ENCODE measurements at places on chromosomes 1 and 21.

DNA sequence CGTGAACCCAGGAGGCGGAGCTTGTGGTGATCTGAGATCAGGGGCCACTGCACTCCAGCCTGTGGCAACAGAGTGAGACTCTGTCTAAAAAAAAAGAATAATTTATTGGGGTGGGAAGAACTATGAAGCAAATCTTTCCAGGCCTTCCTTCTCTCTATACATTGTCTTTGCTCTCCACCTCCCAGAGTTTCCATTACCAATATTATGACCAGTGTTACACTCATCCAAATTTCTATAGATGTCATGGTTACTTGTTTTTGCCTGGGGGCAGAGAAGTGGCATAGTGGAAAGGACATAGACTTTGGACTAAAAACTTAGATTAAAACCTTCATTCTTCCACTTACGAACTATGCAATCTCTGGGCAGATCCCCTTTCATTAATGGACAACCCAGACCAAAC lies 10.1 kb downstream of the FASLG start:
- DNase-seq = no peak

DNA sequence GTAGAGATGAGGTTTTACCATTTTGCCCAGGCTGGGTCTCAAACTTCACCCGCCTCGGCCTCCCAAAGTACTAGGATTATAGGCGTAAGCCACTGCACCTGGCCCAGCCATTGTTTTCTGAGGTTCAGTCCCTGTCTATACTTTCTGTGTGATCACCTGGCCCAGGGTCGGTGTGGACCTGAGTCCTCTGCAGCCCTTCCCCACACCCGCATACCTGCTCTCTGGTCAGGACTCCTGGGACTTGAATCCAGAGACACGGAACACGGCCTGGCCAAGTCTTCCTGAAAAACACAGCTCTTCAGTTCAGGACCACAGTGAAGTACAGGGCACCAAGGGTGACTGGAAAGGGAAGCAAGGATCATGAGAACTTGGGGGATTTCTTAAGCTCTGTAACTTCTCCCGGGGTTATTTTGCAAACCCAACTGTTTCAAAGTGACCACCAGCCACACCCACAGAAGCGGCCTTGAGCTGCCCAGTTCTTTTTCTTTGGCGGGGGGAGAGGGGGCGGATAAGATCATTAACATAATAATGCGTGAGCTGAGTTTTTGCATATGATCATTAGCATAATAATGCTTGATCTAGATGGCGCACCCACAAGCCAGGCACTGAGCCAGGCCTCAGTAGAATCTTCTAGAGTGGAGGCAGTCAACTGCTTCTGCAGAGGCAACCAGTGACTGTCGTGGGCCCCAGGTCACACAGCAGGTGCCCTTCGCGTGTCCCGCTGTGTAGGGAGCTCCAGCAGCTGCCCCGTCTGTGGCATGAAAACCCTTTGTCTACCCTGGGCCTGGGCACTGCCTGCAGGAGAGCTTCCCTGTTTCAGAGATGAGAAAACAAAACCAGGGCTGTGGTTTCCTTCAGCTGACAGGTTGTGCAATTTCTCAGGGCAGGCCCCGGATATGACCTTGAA lies 1.7 kb upstream of the NADK start:
- no peak for DNase-seq

- DNase-seq = no peak
Observed at GRCh38 chr21:34691390-34692032, 22.7 kb downstream of the CLIC6 start.

DNA sequence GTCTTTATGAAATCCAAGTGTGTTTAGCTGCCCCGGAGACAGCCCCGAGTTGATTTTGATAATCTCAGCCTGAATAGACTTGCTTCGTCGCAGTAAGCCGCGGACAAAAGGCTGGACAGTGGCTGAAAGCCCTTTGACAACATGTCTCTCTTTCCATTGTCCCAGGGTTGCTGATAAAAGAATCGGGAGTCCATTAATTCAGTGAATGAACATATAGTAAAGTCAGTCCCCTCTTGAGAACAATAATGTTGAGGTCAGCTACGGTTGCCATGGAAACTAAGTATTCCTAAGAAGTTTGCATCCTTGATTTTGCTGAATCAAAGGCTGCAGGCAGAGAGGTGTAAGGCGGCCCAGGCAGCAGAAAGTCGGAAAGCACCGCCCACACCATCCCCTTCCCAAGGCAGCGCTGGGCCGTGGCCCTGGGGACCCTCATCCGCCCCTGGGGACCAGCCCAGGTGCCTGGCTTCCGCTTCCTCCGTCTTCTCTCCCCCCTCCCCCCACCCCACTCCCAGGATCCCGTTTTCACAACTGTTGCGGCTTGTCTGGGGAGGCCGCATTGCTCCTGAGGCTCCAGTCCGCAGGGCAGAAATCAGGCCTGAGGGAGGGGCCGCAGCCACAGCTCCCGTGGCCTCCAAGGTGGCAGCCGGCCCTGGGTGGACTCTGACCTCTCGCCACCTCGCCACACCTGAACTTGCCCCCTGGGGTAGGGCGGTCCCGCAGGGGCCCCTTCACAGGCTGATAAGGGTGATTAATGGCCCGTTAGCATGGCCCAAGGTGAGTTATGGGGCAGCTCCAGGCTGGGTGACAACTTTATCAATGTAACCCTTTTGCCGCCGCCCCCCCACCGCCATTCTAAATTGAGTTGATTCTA lies 180.9 kb downstream of the PRDM16 start:
- peak; percentile 53 for DNase-seq

DNA sequence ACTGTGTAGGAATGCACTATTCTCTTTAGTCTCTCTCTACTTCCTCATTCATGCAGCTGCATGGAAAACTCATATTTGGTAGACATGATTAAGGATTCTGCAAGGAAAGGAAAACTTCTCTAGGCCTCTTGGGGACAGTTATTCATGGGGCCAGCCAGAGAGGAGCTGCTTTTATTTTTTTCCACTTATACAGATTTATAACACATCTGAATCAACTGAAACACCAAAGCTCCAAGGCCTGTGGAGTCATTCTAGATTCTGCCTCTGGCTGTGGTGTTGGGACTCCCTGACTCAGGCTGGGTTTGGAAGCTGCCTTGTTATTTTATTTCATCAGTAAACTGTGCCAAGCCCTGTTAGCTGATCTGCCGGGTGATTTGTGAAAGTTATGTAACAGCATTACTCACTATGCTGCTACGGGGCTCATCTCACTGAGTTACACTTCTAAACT lies 83.9 kb upstream of the EDEM3 start:
- no peak for DNase-seq

DNA sequence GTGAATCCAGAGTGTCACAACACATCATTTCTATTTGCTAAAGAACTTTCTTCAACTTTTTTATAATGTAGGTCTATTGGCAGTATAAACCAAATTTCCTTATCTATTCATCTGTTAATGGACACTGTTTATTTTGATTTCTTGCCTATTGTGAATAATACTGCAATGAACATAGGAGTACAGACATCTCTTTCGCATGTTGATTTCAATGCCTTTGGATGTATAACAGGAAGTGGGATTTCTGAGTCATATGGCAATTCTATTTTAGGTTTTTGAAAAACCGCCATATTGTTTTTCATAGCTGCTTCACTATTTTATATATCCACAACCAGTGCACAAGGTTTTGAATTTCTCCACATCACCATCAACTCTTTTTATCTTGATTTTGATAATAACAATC lies 198.7 kb downstream of the KCNT2 start:
- no peak for DNase-seq

GRCh38 chr1:244111027-244111426 lies 59.9 kb downstream of the ZBTB18 start:
- DNase-seq = no peak

- DNase-seq = no peak
Observed at GRCh38 chr21:46011267-46011967, 29.8 kb downstream of the COL6A1 start.

DNA sequence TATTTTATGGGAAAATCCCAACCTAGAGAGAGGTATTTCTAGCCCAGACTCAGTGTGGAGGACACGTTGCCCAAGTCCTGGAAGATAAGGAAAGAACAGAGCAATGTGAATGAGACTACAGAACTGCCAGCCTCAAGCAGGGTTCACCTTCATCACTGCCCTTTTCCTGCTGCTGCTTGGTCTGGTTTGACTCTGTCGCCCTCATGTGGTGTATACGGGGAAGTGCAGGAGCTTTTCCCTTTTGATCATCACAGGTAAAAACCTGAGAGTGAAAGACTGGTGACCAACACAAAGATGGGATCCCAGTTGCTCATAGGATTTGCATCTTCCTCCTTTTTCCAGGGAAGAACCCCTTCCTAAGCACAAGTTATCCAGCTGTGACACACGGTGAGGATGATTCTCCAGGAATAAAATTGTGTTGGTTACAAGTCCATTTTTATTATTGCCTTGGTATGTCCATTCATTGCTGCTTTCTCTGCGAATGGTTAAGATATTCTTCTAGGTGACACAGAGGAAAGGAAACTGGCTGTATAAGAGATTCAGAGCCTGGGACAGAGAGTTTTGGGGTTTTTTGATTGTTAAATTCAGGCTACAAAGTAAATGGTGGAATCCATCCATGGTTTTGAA lies 89.5 kb upstream of the CD53 start:
- peak; percentile 25 for DNase-seq

DNA sequence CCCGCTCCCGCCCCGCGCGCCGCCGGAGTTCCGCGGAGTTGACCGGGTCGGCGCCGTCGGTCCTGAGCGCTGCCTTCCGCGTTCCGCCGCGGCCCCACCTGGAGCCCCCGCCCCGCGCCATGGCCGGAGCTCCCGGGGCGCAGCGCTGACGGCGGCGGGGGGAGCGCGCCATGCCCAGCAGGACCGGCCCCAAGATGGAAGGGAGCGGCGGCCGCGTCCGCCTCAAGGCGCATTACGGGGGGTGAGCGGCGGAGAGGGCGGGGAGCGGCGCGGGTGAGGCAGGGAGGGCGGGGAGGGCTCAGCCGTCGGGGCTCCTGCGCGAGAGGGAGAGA lies 216 bp downstream of the PRKCZ start:
- DNase-seq = no peak

- DNase-seq = no peak
Observed at GRCh38 chr1:56966698-56966999, 834 bp upstream of the C8B start.

DNA sequence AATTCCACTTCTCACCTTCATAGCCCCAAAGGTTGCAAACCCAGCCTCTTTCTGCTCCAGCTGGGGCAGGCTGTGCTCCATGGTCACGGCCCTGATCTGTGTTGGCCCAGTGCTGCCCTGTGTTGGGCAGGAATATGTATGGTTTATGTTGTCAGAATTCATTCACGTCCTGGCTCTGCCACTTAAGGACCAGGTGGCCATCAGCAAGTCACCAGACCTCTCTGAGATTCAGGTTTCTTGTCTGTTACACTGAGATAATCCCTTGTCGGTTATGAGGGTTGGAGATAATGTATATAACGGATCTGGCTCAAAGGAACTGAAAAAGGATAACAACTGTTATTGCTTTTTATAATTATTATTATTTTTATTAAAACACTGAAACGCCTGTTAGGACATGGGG lies 39.1 kb upstream of the SELENON start:
- DNase-seq = no peak

DNA sequence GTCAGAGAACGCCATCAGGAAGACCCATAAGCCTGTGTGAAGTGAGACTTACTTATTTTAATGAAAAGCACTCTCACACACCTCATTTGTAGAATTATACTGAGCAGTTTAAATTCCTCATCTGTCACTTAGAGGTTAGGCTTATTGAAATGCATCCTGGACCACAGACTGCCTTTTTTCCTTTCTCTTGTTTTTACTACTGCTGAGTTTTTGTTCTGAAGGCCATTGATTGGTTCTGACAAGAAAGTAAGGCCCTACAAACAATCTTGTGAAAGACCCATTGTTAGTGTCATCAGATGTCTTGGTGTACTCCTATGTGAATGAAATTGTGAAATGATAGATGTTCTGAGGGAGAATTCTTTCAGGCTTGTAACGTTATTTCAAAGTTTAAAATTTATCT lies 1343.3 kb upstream of the ADGRL2 start:
- no peak for DNase-seq

DNA sequence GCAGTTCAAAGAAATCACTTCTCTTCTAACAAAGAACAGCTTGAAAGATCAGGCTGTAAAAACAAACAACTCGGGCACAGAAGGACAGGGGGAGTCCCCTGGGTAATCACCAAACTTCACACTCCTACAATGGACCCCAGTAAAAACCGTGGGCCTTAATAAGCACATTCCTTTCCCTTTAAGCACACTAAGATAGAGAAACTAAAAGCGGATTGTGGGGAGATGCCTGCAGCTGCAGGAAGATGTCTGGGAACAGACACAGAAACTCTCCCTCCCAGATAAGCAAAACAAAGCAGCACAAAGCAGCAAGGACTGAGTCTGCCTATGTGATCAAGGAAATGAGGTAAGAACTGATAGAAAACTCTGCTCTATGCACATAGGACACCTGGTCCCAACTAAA lies 37.6 kb upstream of the CTBS start:
- no peak for DNase-seq

GRCh38 chr1:206000641-206001339 lies 2.4 kb downstream of the RAB7B start:
- no peak for DNase-seq

GRCh38 chr1:46526013-46526690 lies 25.3 kb downstream of the KNCN start:
- DNase-seq = no peak

DNA sequence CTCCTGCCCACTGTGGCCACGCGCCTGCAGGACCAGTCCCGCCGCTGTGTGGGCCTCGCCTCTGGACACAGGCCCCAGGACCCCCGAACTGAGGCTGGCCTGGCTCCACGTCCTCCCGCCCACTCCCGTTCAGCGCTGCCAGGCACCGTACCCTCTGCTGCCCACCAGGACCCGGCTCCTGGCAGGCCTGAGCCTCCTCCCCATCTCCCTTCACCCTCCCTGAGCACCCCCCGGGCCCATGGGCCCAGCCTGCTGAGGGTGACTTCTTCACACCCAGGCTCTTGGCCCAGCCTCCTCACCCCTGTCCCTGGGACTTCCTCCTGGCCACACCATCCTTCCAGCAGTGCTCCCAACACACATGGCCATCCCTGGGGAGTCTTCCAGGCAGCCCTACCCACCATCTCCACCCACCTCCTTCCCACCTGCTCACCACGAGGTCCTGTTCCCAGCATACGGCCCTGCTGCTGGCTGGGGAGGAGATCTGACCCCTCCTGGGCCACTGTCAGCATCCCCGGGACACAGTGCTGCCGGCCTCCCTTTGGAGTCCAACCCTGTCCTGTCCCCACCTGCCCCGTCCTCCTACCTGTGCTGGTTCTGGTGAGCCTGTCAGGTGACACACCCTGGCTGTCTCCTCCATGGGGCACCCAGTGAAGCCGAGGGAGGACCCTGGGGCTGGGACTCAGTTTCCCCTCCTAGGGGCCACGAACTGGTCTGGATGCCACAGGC lies 53.7 kb downstream of the SLX9 start:
- DNase-seq = no peak

- DNase-seq = no peak
Observed at GRCh38 chr1:12410351-12410750, 180.5 kb downstream of the VPS13D start.

DNA sequence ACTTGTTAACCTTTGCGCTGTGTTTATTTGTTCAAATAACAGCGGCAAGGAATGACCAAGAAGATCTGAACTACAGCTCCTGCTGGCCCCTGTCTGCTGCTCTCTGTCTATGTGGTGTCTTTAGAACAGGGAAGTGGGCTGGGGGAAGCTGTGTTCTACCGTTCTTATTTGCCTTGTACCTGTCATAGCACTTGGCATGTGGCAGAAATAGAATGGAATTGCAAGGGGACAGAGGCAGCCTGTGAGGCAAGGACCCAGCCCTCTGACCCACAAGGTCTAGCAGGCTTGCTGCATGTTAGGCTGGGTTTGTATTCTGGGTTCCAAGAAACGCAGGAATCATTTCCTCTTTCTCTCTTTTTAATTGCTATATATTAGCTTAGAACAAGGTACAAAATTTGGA lies 20.7 kb downstream of the HMGCS2 start:
- DNase-seq = no peak
